ENCODE measurements at places on chromosomes 5 and 9.

- DNase-seq = no peak
Measured at GRCh38 chr5:95935553-95936100, 26.0 kb downstream of the ELL2 start.

GRCh38 chr9:31347082-31347617, 1037.3 kb upstream of the ACO1 start:
- no peak for DNase-seq

GRCh38 chr9:96720435-96720834, 57.5 kb downstream of the ZNF510 start:
- no peak for DNase-seq

DNA sequence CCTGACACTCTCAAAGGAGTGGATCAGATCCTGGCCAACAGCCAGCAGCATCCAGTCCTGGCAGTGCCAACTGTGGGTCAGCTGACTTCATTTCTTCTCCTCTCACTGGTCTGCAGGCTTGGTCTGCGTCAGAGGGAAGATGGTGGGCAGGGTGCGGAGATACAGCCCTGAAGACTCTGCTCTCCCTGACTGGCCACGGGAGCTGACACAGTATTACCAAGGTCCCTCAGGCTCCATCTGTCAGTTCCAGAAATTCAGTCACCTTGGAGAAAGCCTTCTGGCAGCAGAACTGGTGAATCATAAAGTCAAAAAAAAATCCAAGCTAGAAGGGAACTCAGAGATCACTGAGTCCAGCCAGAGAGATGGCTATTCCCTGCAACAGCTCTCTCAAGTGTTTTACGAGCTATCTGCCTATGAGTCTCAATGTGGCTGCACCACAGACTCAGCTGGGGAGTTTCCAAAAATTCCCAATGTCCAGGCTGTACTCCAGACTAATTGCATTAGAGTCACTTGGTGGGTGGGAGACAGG, 27.9 kb downstream of the C1QTNF2 start:
- no peak for DNase-seq

- no peak for DNase-seq
Measured at GRCh38 chr5:76547242-76547890, 75.8 kb downstream of the F2RL2 start.

DNA sequence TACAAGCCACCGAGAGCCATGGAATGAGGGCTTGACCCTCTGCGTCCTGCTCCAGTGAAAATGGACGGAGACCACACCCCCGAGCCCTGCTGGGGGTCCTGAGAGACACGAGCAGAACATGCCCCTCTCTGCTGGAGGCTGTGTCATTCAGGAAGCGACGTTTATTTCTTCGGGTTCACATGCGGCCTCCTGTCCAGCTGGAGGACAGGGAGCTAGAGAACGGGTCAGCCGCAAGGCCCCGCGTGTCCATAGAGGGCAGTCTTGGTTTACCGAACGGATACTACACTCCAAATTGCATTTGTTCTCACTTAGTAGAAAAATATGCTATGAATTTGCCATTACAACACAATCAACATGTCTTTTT, 36.1 kb downstream of the MRPL36 start:
- DNase-seq = no peak

DNA sequence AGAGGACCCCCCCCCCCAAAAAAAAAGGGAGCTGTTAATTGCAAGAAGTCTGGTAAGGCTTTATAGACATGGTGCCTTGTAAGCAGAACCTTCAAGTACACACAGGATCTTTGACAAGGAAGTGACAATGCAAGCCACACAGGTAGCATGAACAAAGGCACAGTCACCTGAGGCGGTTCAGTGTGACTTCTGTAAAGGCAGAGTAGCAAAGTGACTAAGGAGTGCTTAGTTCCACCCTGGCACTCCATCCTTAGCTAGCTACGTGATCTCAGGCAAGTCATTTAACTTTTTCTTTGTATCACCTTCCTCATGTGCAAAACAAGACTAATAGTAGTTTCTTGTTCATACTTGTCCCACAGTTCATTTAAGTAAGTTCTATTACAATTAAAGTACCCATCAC, 282.0 kb downstream of the PRELID2 start:
- DNase-seq = no peak

- no peak for DNase-seq
Measured at GRCh38 chr9:114830546-114830945, 24.7 kb upstream of the TNFSF15 start.

GRCh38 chr5:132093271-132093670, 19.7 kb downstream of the CSF2 start:
- DNase-seq = no peak

GRCh38 chr5:80796846-80797245, 142.1 kb upstream of the DHFR start:
- DNase-seq = no peak

GRCh38 chr5:144179226-144179625, 8.6 kb downstream of the KCTD16 start:
- DNase-seq = no peak

GRCh38 chr5:1673042-1673677, 126.5 kb downstream of the MRPL36 start:
- DNase-seq = no peak

GRCh38 chr5:14915291-14915952, 43.8 kb upstream of the ANKH start:
- no peak for DNase-seq
